ENCODE measurements at places on chromosomes 6 and 20.
A peak's percentile ranks its signal among the peaks of the same experiment; 100 is the strongest.

DNA sequence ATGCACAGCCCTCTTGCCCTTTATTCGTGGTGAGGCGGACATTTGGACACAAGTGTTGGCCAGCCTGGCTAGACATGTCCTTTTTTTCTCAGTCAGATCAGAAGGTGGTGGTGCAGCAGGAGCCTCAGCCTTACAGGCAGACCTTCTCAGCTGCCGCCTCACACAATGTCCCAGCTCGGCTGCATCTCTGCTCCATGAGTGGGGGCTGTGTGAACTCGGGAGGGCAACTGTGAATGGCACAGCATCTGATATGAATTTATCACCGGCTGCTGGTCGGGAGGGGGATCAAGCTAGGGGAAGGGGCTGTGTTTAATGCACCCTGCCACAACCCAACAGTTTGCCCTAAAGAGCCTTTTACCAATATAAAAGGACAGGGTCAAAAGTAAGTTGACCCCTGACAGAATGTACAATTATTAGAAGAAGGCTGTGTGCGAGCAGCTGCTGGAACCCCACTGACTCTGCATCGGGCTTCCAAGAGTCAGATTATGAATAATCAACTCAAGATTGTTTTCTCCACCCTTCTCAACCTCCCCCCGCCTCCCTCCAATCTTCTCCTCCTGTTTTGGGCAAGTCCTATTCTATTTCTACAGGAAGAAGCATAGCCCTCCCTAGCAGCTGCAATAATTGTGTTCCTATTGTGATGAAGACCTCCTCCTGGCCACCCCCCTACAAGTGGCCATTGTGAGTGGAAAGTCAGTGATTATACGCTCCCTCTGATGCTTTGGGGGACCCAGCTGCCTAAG lies 245.2 kb downstream of the PKHD1 start:
- DNase-seq = no peak

DNA sequence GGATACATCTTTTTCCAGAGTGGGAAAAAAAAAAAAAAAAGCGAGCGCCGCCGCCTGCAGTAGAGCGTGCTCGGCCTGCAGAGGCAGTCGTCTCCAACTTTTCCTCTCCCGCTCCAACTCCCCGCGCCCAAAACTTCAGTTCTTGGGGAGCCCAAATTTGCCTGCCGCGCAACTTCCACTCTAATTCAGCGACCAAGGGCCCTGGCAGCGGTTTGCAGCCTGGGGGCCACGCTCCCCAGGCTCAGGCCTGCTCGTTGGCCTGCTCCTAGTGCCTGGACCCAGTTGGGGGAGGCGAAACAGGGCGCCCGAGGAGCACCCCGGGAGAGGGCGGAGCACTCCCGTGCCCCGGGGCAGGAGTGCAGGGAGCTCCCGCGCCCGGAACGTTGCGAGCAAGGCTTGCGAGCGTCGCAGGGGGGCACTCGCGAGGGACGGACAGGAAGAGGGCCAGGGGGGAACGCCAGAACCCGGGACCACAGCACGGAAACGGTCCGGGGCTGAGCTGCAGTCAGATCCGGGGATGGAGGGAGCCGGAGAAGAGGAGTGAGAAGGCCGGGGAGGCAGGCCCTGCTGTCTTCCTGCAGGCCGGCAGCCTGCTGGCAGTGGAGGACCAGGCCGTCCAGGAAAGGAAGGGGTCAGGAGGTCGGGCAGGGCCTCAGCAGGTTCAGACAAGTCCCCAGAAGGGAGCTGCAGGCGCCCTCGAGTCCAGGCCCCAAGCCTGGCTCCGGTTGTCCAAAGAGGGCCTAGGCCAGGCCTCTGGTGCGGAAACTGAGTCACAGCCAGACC lies at the start of gene STX16:
Gene STX16, plus strand, starts transcription at position 508 of the 783 bp plus-strand sequence. CDS start 724 bp downstream, outside the sequence.
- peak; percentile 91 for DNase-seq

DNA sequence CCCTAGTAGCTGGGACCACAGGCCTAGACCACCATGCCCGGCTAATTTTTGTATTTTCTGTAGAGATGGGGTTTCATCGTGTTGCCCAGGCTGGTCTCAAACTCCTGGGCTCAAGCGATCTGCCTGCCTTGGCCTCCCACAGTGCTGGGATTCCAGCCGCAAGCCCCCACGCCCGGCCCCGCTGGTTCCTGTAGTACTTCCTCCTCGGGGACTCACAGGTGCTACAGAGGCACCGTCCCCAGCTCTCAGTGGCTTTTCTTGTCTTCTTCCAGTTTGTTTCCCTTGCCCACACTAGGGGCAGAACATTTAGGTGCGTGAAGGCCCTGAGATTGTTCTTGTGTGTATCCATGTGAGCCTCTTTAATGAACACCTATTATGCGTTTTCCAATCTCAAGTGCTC lies 773 bp upstream of the ZBP1 start:
- no peak for DNase-seq

- no peak for DNase-seq
Measured at GRCh38 chr20:19605786-19606485, 152.1 kb upstream of the RIN2 start.

- no peak for DNase-seq
Measured at GRCh38 chr6:105907991-105908390, 178.1 kb upstream of the PRDM1 start.

GRCh38 chr6:43673444-43674084 lies 14.0 kb downstream of the MRPS18A start:
- DNase-seq = no peak

DNA sequence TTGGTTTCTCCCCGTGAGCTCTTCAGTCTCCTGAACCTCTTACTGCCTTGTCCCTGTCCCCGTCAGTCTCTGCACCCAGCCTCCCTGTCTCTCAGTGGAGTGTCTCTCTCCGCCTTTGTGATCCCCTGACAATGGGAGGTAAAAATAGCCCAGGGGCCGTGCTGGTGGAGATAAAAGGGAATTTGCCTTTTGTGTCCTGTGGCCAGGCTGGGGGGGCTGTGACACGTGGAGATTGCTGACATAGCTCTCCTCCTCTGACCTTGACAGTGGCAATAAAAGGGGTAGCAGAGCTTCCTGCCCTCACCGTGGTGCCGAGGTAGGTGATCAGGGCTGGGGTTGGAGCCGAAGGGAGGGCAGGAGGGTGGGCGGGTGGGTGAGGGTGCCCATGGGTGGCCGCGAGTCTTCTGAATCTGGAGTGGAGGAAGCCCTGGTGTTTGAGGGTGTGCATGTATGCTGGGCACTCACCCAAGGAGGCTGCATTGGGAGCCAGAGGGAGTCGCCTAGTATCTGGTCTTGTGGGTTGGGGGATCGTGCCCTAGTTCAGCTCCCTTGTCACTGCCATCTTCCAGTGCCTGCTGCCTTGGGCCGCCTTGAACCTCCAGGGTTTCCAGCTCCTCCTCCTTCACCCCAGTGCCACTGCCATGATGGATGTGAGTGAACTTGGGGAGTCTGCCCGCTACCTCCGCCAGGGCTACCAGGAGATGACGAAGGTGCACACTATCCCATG lies 21.9 kb downstream of the MYH7B start:
- no peak for DNase-seq

- DNase-seq = no peak
Measured at GRCh38 chr20:38094373-38094891, 60.9 kb downstream of the RPRD1B start.

DNA sequence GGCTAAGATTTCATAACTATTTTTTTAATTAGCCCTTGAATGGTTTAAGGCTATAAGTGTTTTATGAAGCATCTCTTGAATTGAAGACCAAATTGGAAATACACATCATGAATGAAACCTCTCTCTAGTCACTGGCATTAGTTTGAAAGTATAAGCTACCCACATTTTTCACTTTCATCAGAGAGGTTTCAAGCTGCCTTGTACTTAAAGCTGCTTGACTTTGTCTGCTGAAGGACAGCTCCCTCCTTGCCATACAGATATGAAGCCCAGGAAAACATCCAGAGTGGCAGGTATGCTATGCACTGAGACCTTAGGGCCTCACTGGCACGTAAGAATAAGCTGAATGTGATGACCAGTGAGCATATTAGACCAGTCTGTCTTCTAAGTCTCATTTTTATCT lies 62.7 kb downstream of the ELOVL2 start:
- DNase-seq = no peak

DNA sequence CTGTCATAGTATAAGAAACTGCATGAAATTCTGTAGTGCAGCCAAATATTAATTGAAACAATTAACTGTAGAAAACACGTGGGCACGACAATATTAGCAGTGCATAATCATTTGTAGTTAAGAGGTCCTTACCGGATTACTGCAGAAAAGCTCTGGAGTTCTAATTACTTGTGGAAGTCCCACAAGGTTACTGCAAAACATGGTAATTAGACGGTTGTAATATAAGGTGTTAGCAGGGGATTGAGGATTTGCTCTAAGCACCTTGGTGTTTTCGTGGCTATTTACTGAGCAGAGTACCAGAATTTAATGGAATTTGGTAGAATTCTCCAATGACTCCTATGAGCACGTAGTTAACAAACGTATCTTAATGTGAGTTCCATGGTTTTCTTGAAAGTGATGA lies 473.6 kb upstream of the AGPAT4 start:
- no peak for DNase-seq

- DNase-seq = no peak
Measured at GRCh38 chr6:49462071-49462470, 982 bp downstream of the MMUT start.

- no peak for DNase-seq
Measured at GRCh38 chr6:28266563-28266961, 381 bp upstream of the ZSCAN26 start.

DNA sequence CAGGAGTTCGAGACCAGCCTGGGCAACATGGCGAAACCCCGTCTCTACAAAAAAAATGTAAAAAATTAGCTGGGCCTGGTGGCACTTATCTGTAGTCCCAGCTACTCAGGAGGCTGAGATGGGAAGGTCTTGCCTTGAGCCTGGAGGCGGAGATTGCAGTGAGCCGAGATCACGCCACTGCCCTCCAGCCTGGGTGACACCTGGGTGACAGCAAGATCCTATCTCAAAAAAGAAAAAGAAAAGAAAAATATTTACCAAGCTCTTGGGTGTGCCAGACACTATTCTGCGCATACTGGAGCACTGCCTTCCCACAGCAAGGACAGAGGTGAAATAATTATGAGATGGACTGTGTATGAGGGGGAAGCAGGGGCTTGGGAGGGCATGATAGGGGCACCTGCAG lies 19.6 kb downstream of the POFUT1 start:
- DNase-seq = no peak

GRCh38 chr20:11001764-11002540 lies 328.2 kb upstream of the JAG1 start:
- DNase-seq = no peak

GRCh38 chr20:31684153-31685015 lies 38.3 kb downstream of the BCL2L1 start:
- DNase-seq = no peak

- DNase-seq = no peak
Measured at GRCh38 chr20:57313951-57314350, 15.7 kb upstream of the SPO11 start.

DNA sequence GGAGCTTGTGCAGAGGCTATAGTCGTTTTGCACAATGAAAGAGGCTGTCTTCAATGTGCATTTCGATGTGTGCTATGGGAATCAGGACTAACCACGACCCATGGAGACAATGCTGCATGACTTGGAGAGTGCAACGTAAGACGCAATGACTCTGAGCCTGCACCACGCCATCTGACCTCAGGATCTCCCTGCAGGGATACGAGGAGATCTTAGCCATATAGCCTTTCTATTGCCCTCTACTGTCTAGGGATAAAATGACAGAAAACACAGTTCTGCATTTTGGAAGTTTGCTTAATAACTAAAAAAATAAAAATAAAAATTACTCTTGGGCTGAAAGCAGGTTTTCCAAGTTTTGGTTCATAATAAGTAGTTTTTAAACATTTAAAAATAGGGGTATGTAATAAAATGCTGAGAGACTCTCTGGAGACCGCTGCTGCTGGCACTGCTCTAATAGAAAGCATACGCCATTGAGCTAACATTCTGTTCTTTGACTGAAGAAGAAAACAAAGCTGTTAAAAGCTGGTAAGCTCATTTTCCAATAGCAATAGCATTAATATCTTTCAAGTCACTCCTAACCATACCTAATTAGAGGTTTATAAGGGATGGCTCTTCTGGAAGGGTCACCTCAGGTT lies 87.2 kb downstream of the PDE7B start:
- no peak for DNase-seq

- no peak for DNase-seq
Measured at GRCh38 chr6:128663238-128663637, 142.8 kb upstream of the PTPRK start.

DNA sequence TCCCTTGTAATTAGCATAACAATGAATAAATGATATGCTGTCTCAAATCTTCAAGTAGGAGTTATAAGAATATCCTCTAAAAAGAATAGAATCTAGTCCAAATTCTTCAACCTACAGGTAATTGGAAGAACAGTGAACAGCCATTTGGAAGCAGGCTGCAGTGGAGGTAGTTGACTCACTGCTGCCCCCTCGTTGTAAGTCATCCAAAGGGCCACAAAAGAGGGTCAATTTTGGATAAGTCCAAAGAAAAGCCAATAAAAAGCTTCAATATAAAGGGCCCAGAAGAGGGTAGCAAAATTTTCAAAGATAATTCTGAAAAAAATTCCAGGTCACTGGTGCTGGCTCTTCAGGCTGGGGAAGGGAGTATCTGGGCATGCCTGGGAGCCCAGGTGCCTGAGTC lies 60.8 kb upstream of the SSTR4 start:
- DNase-seq = no peak

DNA sequence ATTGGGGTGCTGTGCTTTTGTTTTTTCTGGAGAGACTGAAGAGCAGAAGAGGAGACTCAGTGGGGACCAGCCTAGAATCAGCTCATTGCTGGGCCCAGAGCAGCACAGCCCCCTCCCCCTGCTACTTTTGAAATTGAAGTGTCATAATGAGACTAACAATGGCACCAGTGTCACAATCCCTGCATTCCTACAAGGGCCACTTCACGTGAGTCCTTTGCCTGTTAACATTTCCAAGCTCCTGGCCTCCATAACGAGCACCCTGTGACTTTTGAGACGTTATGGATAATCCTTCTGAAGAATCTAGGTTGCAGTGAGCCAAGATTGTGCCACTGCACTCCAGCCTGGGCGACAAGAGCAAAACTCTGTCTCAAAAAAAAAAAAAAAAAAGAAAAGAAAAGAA lies 41.7 kb downstream of the CNBD2 start:
- no peak for DNase-seq

GRCh38 chr6:139290787-139291311 lies 949 bp downstream of the TXLNB start:
- no peak for DNase-seq

GRCh38 chr6:118663993-118664985 lies 12.9 kb upstream of the CEP85L start:
- DNase-seq = no peak

- no peak for DNase-seq
Measured at GRCh38 chr6:23316931-23317330, 747.6 kb downstream of the HDGFL1 start.

Measured in NT2/D1 (cell line).